ENCODE measurements at places on chromosomes 5 and 9.

DNA sequence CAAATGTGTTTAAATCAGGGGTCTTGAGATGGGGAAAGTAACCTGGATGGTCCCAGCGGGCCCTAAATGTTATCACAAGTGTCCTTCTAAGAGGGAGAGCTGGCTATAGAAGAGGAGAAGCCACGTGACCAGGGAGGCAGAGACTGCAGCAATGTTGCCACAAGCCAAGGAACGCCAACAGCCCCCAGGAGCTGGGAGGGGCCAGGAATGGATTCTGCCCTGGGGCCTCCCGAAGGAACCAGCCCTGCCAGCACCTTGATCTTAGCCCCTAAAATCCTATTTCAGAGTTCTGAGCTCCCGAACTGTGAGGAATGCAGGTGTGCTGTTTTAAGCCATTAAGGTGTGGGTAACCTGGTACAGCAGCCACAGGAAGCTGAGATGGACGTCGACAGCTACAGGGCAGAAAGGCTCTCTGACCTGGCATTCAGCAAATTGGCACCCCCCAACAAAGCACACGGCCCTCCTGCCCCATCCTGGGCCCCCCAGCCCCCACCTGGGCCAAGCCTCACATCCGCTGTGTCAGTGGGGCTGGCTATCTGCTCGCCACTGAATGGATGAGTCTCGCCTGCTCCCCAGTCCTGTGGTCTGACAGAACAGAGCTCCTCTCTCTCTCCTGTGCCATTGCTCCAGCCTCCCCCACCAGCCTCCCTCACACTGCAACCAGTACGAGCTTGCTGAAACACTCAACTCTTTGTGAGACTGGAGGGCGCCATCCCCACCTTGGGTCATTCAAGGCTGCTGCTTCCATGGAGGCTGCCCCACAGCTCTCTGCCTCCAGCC lies 78.8 kb downstream of the ADAMTS2 start:
- DNase-seq, result no peak

DNA sequence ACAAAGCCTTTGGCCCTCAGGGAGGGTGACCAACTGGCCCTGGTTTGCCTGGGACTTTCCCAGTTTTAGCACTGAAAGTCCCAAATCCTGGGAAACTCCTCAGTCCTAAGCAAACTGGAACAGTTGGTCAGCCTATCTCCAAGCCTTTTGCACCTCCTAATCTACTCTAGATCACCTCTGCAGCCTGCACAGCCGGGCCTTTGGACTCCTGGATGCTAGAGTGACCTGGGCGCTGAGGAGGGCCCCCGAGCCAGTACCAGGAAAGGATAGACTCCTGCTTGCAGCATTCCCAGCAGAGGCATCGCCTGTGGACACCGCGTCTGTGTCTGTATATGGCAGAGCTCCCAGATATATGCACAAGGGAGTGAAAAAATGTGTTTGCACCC lies 15.1 kb downstream of the IRF1 start:
- no peak for DNase-seq

DNA sequence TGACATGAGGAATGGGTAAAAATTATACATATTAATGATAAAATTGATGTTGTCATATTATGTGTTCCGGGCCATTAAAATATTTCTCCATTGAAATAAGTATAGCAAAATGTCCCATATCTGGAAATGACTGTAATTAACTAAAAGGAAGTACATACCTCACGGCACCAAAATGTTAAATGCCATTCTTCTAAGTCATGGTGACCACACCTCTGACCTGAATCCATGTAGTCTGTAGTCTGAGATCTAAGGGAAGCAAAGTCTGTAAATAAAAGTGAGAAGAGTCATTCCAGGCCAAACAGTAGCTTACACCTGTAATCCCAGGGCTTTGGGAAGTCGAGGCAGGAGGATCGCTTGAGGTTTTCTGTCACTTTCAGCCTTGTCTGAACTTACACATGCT lies 8.7 kb upstream of the GDA start:
- no peak for DNase-seq

- DNase-seq, result no peak
Measured at GRCh38 chr5:34035756-34036155, 7.3 kb downstream of the C1QTNF3 start.

- DNase-seq, result no peak
Measured at GRCh38 chr5:131879705-131880104, 65.8 kb downstream of the MEIKIN start.

GRCh38 chr9:107674721-107675277 lies 185.2 kb upstream of the KLF4 start:
- DNase-seq, result no peak

GRCh38 chr9:121201045-121201737 lies 478 bp downstream of the RAB14 start:
- no peak for DNase-seq

DNA sequence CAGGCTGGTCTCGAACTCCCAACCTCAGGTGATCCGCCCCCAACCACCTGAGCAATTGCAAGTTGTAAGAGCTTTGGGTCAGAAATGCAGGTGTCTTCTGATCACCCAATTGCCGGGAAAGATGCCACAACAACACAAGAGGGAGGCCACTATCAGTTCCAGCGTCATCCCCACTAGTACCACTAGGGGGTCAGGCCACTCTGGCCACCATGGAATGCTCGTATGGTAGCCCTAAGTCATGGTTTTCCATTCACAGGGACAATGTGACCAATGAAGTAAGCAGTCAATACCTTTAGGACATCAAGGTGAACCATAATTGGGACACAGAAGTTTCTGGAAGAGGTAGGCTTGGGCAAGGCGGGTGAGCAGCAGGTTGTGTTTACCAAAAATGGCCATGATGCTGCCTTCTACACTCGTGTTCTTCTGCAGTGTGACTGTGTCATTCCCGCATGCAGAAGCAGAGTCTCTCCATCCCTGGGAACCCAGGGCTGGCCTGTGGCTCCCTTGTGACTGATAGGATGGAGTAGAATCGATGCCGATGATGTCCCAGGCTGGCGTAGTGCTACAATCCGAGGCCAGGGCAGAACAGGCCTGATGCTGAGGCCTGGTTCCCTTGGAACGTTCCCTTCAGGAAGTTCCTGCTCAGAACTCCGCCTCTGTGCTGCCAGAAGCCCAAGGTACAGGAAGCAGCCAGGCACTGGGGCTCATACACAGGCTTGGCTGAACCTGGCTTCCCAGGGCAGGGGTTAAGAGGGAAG lies 42.2 kb upstream of the ANKRD33B start:
- DNase-seq, result no peak

All from NCI-H1417 treated with DMSO at 0.1 percent for 48 hours (cell line).